ENCODE measurements at places on chromosomes 3 and 15. TPM values are rescaled to one million over a fixed set of nuclear protein-coding genes. Genes with fewer than 3 reads are reported as not detected.

Gene GASK1A
- total RNA-seq = not detected

Gene CXCR6
- total RNA-seq = not detected

Gene CCDC51
- total RNA-seq = 13.1 TPM

Gene PPM1M
- total RNA-seq = 11.8 TPM

Gene DUOXA2
- total RNA-seq = not detected
